ENCODE measurements at places on chromosomes 2 and 18.

DNA sequence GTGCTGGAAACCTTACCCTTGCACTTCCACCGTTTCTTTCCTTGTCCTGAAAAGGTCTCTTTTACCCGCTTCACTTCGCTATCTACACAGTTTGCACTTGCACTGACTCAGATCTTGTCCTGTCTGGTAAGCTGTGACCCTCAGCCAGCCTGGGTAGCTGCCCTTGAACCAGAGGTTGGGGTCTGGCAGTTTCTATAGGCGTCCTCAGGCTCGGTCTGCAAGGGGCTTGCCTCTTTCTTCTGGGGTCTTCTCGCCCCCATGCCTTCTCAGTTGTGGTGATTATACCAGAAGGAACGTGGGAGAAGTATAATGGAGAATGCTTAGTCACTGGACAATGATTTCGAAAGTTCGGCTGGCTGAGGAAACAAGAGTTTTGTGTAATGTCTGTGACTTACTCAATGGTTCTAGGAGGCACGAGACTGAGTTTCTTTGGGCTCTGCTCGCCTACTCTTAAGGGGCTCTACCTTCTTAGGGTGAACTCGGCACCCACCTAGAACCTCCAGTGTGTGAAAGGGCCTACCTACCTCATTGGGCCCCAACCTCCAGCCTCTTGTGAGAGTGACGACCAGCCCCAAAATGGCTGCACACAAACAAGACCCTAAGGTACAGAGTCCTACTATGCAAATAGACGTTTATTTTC, 6.9 kb upstream of the STAT1 start:
- no peak for DNase-seq

DNA sequence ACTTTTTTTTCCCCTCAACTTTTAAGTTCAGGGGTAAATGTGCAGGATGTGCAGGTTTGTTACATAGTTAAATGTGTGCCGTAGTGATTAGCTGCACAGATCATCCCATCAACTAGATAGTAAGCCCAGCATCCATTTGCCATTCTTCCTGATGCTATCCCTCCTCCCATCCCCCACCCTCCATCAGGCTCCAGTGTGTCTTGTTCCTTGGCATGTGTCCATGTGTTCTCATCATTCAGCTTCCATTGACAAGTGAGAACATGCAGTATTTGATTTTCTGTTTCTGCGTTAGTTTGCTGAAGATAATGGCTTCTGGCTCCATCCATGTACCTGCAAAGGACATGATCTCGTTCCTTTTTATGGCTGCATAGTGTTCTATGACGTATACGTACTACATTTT, 47.2 kb upstream of the STON1 start:
- no peak for DNase-seq

DNA sequence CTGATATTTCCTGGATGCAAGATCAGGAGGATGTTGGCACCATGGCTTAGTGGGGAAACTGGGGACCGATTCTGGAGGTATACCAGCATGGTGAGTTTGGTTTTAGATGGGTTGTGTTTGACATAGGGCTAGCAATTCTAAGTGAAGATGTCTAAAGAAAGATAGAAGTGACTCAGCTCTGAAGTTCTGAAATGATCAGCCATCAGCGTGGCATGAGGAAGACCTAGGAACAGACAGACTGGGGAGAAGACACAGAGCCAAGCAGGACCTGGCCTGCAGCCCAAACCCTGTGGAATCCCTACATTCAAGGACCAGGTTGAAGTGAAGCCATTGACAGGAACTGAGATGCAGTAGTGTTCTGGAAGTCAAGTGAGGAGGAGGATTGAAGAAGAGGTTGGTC, 39.8 kb downstream of the HRH4 start:
- DNase-seq = no peak

GRCh38 chr2:62627667-62628066, 77.8 kb upstream of the EHBP1 start:
- no peak for DNase-seq

- DNase-seq = no peak
Observed at GRCh38 chr2:119772128-119772527, 12.4 kb downstream of the PTPN4 start.

DNA sequence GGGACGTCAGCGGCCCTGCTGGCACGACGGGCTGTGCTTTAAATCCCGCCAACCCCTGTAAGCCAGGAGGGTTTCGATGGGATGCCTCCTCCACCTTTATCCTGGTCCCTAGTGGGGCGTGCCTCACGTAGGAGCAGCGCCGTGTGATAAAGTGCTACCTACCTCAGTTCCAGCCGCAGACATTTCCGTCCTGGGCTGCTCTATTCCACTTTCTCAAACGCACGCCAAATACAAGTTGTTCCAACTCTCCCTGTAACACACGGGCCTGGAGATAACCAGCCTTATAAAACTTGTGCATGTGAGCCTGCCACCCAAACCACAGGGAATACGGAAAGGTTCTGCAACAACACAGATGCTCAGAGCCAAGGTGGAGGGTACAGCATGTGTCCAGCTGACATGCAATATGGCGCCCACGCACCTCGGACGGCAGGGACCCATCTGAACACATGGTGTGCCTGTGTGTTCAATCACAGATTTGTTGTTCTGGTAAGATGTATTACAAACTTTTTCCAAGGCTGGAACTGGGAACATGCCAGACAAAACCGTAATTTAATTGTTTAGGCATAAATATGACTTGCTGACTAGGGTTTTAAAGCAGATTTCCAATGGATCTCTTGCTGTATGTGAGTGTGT, 47.7 kb downstream of the ZNF516 start:
- DNase-seq = no peak

DNA sequence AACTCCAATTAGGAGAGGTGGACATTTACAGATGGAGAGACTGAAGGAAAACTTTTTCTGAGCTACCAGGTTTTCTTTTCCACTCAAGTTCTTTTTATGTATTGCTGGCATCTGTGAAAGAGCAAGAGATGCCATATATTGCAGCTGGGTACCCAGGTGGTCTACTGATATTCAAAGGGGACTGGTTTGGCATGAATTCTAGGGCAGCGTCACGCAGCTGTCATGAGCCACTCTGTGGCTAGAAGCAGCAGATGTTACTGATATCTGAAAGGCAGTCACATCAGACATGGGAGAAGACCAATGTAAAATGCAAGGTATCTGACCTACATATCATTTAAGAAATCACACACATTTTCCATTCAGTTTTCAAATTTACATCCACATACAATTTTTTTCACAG, 408.8 kb downstream of the GALNT13 start:
- DNase-seq = no peak

DNA sequence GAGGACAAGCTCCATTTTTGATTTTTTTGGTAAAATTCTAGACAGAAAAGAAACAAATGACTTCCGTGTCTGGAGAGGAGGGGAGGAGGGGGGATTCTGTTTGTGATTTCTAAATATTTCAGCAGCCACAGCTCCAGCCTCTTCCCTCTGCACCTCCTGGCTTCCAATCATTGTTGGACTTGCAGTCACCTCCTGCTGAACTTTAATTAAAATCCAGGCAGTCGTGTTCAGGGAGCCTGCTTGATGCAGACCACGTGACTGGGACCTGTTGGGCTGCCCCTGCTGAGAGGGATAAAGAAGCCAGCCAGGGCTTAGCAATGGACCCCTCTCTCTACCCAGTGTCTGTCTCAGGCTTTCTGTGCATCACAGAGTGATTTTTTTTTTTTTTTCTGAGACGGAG, 115.1 kb downstream of the SH3BP4 start:
- no peak for DNase-seq

GRCh38 chr2:58449286-58450010, 208.3 kb upstream of the FANCL start:
- DNase-seq = no peak

DNA sequence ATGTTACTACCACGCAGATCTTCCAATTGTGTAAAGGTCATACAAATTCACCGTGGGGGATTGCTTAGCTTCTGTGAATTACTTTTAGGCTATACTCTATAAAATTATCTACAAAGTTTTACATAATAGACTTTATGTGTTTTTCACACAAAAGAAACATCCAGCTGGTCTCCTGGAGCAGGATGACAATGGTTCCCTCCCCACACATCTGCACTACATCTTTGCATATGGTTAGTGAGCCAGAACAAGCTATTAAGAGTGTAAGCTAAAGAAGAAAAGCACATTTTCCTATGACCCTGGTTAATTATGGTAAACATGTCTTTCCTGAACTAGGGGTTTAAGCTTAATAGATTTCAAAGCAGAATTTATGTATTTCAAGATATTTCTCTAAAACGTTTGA, 295.1 kb downstream of the ASXL3 start:
- no peak for DNase-seq

GRCh38 chr18:48547531-48547981, 8.7 kb downstream of the CTIF start:
- DNase-seq = no peak

- DNase-seq = no peak
Observed at GRCh38 chr18:62282188-62282629, 42.9 kb upstream of the TNFRSF11A start.

DNA sequence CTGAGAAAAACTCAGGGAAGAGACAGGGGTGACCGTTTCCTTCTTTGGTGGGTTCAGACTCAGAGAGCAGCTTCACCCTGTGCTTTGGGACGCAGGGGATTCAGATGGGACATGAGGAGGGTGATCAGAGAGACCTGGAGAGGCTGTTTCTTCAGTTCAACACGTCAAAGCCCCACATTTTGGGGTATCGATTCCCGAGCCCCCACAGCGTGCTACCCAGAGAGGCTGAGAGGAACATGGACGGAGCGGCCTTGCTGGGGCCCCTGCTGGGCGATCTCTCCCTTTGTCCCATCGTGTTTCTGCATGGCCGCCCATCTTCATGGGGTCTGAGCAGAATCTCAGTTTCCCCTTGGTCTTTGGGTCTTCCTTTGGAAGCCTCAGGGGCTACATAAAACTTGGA, 38.2 kb upstream of the PXDN start:
- DNase-seq = no peak

DNA sequence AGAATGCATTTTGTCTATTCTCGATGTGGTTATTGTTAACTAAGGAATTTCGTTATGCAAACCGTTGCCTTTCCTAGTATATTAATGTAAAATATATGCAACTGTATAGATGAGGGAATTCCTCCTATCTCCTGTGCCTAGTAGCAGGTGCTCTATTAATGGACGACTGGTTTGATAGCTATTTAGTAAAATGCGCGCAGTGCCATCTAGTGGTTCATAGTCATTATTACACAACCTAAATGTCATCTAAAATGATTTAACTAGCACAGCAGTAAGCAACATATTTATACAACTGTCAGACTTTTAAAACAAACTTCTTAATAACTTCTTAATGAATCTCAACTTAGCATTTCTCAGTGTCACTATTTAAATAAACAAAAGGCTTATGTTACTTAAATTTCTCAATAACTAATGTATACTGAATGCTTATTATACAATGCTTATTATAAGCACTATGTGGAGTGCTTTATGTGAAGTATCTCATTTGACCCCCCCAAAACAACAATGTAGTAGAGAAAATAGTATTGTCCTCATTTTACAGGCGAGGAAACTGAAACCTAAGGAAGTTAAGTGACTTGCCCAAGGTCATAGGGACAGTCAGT, 77.9 kb downstream of the DTNA start:
- no peak for DNase-seq

- no peak for DNase-seq
Observed at GRCh38 chr2:209526561-209526960, 102.7 kb downstream of the MAP2 start.

- DNase-seq = no peak
Observed at GRCh38 chr2:233199870-233200269, 51.6 kb upstream of the ATG16L1 start.

DNA sequence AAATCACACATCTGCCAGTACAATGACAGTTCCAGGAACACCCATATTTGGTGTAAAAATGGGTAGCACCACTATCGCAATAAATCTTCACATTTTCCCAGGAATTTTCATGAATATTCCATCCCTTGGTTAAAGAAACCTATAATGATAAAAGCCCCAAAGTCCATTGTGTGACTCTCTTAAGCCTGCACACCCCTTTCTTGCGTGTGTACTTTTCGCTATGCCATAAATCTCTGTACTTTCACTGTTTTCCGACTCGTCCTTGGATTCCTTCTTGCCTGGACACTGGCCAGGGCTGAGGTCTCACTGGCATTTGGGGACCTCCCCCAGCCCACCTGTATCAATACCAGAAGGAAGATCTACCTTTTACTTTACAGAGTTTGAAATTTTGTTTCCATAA, 172.3 kb downstream of the RNF152 start:
- DNase-seq = no peak

- no peak for DNase-seq
Observed at GRCh38 chr2:179898873-179899272, 37.5 kb upstream of the ZNF385B start.

DNA sequence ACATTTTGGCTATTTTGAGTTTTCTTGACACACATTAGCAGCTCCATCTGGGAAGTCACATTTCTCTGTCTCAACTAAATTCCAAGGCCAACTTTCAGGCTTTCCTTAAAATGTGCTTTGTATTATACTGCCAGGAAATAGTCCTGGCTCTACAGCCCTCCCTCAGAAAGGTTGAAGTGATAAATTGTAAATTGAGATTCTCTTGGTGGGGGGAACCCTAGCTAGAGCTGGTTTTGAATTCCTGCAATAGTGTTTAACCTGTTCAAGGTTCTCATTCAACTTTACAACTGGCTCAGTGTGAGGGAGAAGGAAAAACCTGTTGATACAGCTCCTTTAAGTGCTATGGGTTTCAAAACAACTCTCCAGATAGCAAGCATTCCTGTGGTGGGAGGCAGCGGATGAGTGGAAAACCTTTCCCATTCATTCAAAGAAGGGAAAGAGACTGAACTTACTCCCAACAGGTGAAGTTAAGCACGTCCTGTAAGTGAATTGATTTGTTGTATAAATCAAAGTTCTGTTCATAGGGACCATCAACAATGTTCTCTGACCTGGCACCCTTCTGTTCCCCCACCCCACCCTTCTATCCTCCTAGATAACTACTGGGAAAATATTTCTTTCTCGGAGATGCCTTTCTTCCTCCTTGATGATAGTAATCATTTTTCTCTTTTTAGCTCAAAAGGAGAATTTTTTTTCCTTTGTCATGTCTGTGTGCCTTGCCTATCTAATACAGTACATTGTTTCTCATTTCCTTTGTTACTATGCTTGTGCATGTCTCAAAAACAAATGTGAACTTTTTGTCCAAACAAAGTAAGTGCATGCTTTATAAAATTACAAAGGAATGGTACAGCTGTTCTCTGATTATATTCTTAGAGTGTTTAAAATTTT, 44.2 kb upstream of the SLC39A10 start:
- no peak for DNase-seq

GRCh38 chr2:205613970-205614559, 68.2 kb upstream of the NRP2 start:
- no peak for DNase-seq

GRCh38 chr2:11430729-11431128, 35.2 kb downstream of the E2F6 start:
- DNase-seq = no peak

- DNase-seq = no peak
Observed at GRCh38 chr2:80894486-80894885, 589.9 kb upstream of the LRRTM1 start.

- DNase-seq = no peak
Observed at GRCh38 chr2:47035615-47036488, 119.3 kb downstream of the STPG4 start.

- peak; percentile 7 for DNase-seq
Observed at GRCh38 chr18:21599585-21600525, 649 bp downstream of the ESCO1 start.

Measured in stimulated activated CD8-positive, alpha-beta memory T cell treated with anti-CD3 and anti-CD28 coated beads, Interleukin-15, amount 100 ng/mL, for 24 hours (primary cell).